ENCODE measurements at places on chromosomes 1 and 21.

DNA sequence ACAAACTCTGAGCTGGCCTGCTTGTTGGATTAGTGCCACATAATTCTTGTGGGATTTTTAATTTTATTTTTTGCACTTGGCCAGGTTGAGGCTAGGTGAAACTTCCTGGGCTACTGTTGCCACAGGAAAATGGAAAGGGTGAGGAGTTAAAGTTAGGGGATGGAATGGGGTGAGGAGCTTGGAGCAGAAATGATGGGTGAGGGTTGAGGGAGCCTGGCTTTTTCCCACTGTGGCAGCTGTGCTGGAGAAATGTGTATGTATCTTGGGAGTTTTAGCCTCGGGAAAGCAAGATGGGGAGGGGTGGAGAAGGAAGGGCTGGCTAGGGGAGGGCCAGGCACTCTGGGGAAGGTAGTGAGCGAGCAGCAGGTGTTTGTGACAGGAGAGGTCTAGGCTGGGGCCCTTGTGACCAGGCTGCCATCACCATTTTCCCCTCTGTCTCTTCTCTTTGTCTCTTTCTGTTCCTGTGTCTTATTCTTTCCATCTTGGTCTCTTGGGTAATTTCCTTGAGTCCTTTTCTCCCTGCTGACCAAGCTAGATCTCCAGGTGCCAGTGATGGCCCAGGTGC is 2.0 kb downstream of the ZNF687 start:
- DNase-seq, result no peak

DNA sequence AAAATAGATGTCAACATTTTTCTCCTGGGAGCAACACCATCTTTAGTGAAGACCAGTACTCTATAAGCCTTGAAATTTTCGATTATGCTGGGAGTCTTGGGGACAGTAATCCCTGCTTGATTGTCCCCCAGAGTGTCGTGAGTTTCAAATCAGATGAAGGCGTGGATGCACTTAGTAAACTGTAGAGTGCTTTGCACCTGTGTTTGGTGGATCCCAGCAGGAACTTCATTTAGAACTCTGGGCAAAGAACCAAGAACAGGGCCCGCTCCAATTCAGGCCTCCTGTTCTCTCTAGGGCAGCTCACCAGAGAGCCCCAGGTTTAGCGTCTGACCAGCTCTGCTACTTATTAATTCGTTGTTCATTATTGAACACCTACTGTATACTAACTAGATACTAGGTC is 1.5 kb downstream of the GPX7 start:
- DNase-seq, result no peak

- DNase-seq, result no peak
Observed at GRCh38 chr1:241702442-241703373, 50.6 kb downstream of the WDR64 start.

DNA sequence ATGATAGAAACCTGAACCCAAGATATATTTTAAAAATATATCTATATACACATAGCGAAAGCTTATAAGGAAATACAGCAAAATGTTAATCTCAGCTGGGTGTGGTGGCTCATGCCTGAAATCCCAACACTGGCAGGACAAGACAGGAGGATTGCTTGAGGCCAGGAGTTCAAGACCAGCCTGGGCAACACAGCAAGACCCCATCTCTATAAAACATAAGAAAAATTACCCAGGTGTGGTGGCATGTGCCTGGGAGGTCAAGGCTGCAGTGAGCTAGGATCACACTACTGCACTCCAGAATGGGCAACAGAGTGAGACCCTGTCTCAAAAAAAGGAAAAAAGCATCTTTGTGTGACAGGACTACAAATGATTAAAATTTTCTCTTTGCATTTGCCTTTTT is 6.0 kb upstream of the SRM start:
- DNase-seq, result no peak

DNA sequence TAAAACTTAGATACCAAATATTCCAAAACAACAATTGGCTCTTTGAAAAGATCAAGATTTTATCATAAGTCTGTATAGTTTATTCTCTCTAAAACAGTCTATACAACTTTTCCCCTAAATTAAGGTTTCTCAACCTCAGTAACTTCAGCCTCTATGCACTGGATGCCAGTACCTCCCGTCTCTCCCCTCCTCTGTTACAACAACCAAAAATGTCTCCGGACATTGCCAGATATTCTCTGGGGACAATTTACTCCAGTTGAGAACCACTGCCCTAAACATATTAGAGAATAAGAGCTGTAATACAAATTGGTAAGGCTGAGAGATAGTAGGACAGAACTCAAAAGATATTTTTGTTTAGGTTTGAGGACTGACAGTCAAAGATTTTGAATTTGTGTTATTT is 71.6 kb downstream of the TMEM200B start:
- no peak for DNase-seq

DNA sequence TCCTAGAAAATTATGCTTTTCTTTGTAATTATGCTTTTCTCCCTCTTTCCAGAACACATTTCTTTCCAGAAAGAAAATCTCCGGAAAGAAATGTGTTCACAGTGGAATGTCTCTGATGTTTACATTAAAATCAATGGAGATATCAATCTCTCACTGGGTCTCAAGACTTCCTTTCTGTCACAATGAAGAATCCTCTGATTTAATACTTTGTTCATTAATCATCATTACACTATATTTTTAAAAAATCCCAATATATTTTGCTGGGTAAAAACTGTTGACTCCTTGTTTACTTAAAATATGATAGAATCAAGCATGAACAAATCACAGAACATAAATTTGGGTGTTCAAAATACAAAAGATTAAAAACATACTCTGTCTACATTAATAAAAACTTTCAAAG is 26.3 kb upstream of the TGFBR3 start:
- DNase-seq, result no peak

- peak; percentile 61 for DNase-seq
Observed at GRCh38 chr1:18820791-18821641, 38.4 kb downstream of the TAS1R2 start.

- DNase-seq, result no peak
Observed at GRCh38 chr1:218346391-218347204, 1.5 kb downstream of the TGFB2 start.

DNA sequence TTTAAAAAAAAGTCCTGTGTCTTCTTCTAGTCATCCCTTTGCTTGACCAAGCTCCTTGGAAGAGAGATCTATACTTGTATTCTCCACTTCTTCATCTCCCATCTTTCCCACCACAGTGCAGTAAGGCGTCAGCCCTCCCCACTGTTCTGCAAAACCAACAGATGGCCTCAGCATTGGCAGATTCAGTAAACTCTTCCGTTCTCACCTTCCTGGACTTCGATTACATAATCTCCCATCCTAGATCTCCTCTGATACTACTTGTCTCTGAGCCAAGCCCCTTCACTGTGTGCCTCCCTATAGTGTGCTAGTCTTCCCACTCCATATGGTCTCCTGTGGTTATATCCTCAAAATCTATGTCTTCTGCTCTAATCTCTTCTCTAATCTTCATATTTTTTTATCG is 1.6 kb upstream of the COLGALT2 start:
- DNase-seq, result no peak

- DNase-seq, result no peak
Observed at GRCh38 chr1:175129644-175129996, 62.0 kb downstream of the TNN start.

DNA sequence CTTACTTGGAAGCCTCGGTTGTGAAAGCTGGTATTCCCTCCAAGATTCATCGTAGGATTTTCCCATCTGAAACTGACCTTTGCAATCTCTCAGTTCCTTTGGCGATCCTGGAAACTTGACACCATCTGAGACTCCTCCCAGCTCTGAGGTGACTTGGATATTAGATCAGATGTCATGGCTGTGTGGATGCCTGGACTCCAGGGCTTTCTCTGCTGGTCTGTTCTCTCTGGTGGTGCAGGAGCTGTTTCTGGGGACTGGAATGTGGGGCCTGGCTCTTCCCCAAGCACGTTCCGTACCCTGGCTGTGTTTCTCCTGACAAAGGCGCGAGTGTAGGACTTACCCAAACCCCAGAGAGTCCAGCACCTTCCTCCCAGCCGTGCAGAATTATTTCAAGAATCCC is 252.2 kb downstream of the RPS6KC1 start:
- no peak for DNase-seq

GRCh38 chr1:37484325-37485051 is 10.1 kb downstream of the ZC3H12A start:
- DNase-seq, result no peak

DNA sequence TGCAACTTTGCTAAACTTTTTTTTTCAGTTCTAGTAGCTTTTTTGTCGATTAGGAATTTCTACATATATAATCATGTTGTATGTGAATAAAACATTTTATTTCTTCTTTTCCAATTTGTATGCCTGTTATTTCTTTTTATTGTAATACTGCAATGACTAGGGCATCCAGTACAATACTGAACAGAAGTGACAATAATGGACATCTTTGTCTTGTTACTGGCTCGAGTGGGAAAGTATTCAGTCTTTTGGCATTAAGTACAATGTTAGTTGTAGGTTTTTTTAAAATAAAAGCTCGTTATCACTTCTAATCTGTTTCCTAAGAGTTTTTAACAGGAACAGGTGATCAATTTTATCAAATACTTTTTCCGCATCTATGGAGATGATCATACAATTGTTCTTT is 9.8 kb downstream of the STPG1 start:
- DNase-seq, result no peak

DNA sequence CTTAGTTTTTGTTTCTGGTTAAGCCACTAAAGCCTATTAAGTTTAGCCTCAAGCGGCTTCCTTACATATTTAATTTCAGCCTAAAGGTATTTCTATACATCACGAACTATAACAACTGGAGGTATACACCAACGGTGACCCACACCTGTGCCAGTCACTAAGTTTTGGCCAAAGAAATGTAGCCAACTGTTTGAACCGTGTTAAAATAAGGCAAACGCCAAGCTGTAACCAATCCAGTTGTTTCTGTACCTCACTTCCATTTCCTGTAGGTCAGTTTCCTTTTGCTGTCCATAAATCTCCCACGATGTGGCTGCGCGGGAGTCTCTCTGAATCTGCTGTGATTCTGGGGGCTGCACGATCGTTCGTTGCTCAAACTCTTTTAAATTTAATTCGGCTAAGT is 5.6 kb upstream of the ERO1B start:
- DNase-seq, result no peak

- DNase-seq, result no peak
Observed at GRCh38 chr1:186735463-186735862, 55.2 kb upstream of the PTGS2 start.

GRCh38 chr1:213997038-213997771 is 9.4 kb downstream of the PROX1 start:
- no peak for DNase-seq

GRCh38 chr1:185281245-185281644 is 35.8 kb downstream of the IVNS1ABP start:
- DNase-seq, result no peak

GRCh38 chr1:186985889-186986491 is 157.2 kb downstream of the PLA2G4A start:
- DNase-seq, result no peak

- DNase-seq, result no peak
Observed at GRCh38 chr1:28458237-28459228, 47.3 kb upstream of the RCC1 start.

DNA sequence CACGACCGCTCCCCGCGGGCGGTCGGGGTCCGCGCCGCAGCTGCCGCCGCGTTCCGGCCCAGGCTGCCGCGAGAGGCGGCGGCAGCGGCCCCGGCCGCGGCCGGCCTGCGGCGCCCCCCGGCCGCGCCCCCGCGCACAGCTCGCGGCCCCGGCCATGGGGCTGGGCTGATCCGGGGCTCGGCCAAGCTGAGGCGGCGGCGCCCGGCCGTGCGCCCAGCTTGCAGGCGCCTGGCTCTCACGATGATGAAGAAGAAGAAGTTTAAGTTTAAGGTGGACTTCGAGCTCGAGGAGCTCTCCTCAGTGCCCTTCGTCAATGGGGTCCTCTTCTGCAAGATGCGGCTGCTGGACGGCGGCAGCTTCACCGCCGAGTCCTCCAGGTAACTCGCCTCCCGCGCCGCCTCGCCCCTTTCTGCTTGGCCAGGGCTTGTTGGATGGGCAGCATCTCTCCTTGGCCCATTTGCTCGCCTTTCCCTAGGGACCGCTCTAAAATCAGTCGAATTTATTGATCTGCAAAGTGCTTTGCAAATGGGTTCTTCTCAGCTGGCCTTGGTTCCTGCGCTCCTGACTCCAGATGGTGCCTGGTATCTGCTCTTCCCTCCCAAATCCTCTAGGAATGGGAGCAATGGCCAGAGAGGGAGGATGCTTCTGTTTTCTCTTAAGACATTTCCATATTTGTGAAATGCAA is 431 bp downstream of the EEIG2 start:
- DNase-seq, result no peak

GRCh38 chr1:192439373-192440025 is 122.7 kb downstream of the RGS21 start:
- no peak for DNase-seq

DNA sequence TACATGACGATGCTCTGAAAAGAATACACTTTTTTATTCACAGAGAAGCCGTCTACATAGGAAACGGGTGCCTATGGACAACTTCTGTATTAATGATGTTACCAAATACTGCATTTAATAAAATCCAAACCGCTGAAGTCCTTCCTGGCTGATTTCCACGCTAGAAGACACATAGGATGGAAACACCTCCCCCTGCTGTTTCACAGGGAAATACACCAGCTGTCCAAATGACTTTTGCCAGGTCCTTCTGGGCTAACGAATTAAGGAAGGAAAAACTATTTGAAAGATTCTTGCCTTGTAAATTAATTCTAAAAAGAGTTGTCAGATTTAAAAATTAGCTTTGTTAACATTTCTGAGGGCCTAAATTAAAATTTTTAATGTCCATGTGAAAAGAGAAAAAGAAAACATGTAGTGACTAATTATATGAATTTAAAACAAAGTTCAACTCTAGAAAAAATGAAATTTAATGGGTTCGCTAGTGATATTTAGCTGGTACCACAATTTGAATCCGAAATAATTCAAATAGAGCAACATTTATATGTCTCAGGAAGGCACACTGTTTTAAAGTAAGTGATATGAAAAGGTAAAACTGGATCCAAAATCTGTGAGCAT is 146.0 kb downstream of the RERE start:
- no peak for DNase-seq

GRCh38 chr1:226082959-226083301 is 20.4 kb downstream of the H3-3A start:
- peak; percentile 68 for DNase-seq

- DNase-seq, result no peak
Observed at GRCh38 chr21:43961382-43961909, 50.7 kb upstream of the TRAPPC10 start.

GRCh38 chr21:36640174-36640720 is 58.7 kb upstream of the SIM2 start:
- no peak for DNase-seq

GRCh38 chr1:234488054-234489006 is 9.4 kb upstream of the TARBP1 start:
- DNase-seq, result peak; percentile 50

DNA sequence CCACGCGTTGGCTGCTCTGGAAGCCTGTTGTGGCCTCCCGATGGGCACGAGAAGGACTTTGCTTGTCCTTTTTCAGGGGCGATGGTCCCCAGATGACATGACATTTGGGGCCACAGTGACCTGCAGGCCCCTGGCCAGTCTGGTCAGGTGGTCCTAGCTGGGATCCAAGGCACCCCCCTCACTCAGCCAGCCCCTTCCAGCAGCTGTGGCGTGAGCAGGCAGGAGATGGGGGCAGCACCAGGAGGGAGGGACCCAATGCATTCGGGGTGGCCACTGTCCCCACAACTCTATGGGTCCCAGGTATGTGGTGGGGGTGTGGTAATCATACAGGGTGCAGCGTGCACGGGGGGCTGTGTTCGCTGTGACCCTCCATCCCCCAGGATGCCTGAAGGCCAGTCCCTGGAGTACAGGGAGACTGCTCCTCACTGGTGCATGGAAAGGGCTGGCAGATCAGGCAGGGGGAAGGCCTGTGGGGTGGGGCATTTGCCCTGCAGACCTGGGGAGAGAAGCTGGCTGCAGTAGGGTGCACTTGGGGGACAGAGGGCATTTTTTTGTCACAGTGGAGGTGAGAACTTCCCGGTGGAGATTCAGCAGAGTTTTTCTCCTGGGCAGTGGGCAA is 31.7 kb downstream of the WNT3A start:
- DNase-seq, result no peak
